ENCODE measurements at places on chromosomes 1 and 21. TPM values are rescaled to one million over a fixed set of nuclear protein-coding genes. Genes with fewer than 3 reads are reported as not detected.

DNA sequence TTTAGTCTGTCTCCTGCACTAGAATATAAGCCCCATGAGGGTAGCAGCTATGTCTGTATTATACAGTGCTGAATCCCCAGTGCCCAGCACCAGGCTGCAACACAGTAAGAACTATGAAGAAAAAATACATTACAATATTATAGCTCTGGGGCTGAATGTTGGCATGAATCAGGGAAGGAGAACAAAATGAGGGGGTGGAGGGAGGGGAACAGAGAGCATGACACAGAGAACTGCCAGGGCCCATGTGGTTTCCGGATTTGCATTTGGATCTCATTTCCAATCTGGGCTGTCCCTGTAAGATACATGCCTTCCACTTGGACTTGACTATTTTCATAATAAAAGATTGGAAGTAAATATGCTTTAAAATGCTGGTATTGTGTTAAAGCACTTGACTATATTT lies 35.8 kb downstream of the C1orf198 start:
- DNase-seq = no peak
- H3K27me3 ChIP-seq = peaks cover 10% of the 10 kb centered on the region
- no peak overlapping the region for H3K4me3 ChIP-seq
- H3K27ac ChIP-seq = no peak overlapping the region

DNA sequence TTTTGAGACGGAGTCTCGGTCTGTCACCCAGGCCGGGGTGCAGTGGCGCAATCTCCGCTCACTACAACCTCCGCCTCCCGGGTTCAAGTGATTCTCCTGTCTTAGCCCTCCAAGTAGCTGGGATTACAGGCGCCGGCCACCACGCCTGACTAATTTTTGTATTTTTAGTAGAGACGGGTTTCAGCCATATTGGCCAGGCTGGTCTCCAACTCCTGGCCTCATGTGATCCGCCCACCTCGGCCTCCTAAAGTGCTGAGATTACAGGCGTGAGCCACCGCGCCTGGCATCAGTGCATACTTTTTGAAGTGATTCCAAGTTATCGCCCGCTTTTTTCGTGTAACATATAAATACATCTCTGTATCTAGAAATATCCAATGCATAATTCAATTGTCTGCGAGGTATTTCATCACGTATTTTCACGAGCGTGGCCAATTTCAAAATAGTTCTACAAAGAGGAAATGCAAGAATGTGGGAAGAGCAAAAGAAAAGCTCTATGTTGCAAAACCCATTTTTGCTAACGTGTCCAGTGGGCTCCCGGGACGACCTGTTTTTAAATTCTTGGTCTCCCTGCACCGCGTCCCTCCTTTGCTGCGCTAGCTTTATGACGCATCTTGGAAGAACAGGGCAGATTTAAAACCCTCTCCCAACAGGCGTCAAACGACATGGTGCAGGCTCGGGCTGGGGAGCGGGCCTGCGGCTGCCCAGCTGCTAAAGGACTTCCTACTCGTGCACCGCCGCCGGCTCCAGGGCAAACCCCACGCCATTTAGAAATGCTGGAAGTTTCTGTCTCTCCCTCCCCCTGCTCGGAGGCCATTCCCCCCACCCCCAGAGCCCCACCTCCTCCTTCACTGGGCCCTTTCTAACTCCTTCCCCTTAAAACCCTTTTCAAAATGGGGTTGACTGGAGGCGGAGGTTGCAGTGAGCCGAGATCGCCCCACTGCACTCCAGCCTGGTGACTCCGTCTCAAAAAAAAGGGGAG lies 923 bp upstream of the IFNGR2 start:
- peaks cover 33% of the 10 kb centered on the region for H3K4me1 ChIP-seq
- peak overlapping the region; percentile 59 for H3K27ac ChIP-seq
- H3K4me3 ChIP-seq = peak overlapping the region; percentile 69
- peaks cover 2% of the 10 kb centered on the region for H3K27me3 ChIP-seq
- no peaks in the 10 kb centered on the region for H3K36me3 ChIP-seq

Gene ZNF644
- total RNA-seq = 42.4 TPM

DNA sequence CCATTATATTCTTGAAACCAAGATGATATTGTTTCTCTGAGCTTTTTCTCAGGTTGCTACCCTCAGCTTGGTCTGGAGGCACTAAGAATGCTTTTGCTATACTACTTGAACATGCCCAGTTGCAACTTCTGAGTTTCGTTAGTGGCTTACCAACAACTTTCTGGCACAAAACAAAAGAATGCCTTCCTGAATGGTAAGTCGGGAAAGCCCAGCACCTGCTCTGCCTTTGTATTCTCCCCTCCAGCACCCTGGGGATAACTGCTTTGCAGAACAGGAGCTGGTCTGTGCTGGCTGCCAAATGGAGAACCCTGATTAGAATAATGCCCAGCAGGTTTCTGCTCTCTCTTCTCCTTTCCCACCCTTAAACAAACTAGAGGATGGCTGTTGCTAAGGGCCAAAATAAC lies 149.3 kb downstream of the TGFB2 start:
- no peak overlapping the region for H3K4me3 ChIP-seq
- peaks cover 5% of the 10 kb centered on the region for H3K27me3 ChIP-seq
- no peak for DNase-seq
- no peak overlapping the region for H3K27ac ChIP-seq
- no peaks in the 10 kb centered on the region for H3K4me1 ChIP-seq

DNA sequence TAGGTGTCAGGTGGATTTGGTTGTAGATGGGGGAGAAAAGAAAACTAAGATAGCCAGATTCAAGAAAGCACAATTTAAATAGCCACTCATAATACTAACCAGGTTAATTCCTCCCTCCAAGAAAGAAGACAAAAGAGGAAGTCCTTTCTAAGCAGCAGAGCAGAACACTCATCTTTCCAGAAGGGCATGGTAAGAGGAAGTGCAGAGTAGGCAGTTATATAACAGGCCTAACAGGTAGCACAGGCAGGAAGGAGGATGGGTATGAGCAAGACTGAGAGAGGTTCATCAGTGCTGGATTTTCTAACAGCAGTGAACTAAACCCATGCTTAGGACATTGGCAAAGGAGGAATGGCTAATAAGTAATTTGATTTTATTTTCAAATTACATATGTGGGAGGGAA lies 517.5 kb downstream of the PLPP3 start:
- no peak overlapping the region for H3K27ac ChIP-seq
- H3K27me3 ChIP-seq = peaks cover 2% of the 10 kb centered on the region
- H3K36me3 ChIP-seq = no peaks in the 10 kb centered on the region
- no peak for DNase-seq

GRCh38 chr1:56547473-56547872 lies 31.9 kb downstream of the PLPP3 start:
- H3K4me3 ChIP-seq = no peak overlapping the region
- no peaks in the 10 kb centered on the region for H3K36me3 ChIP-seq
- H3K27ac ChIP-seq = no peak overlapping the region
- no peak for DNase-seq
- H3K4me1 ChIP-seq = no peaks in the 10 kb centered on the region

- H3K36me3 ChIP-seq = no peaks in the 10 kb centered on the region
- no peak overlapping the region for H3K27ac ChIP-seq
- DNase-seq = no peak
- peaks cover 27% of the 10 kb centered on the region for H3K27me3 ChIP-seq
- no peak overlapping the region for H3K4me3 ChIP-seq
- H3K4me1 ChIP-seq = no peaks in the 10 kb centered on the region
Observed at GRCh38 chr1:215501496-215501895, 65.6 kb upstream of the KCTD3 start.

- DNase-seq = no peak
- no peak overlapping the region for H3K4me3 ChIP-seq
- H3K27me3 ChIP-seq = no peaks in the 10 kb centered on the region
- no peak overlapping the region for H3K27ac ChIP-seq
Observed at GRCh38 chr1:202576816-202577215, 133.4 kb downstream of the SYT2 start.

- H3K27me3 ChIP-seq = no peaks in the 10 kb centered on the region
- no peak overlapping the region for H3K4me3 ChIP-seq
- no peaks in the 10 kb centered on the region for H3K36me3 ChIP-seq
- peaks cover 12% of the 10 kb centered on the region for H3K4me1 ChIP-seq
Observed at GRCh38 chr1:9534953-9535352, 4.3 kb upstream of the SLC25A33 start.

Gene C1QA
- not detected for total RNA-seq

Gene DMBX1
- not detected for total RNA-seq

GRCh38 chr1:18949686-18950400 lies 6.6 kb downstream of the IFFO2 start:
- H3K27me3 ChIP-seq = no peaks in the 10 kb centered on the region
- peak overlapping the region; percentile 93 for H3K27ac ChIP-seq
- no peaks in the 10 kb centered on the region for H3K36me3 ChIP-seq
- H3K4me1 ChIP-seq = peaks cover 95% of the 10 kb centered on the region
- peak overlapping the region; percentile 75 for H3K4me3 ChIP-seq

DNA sequence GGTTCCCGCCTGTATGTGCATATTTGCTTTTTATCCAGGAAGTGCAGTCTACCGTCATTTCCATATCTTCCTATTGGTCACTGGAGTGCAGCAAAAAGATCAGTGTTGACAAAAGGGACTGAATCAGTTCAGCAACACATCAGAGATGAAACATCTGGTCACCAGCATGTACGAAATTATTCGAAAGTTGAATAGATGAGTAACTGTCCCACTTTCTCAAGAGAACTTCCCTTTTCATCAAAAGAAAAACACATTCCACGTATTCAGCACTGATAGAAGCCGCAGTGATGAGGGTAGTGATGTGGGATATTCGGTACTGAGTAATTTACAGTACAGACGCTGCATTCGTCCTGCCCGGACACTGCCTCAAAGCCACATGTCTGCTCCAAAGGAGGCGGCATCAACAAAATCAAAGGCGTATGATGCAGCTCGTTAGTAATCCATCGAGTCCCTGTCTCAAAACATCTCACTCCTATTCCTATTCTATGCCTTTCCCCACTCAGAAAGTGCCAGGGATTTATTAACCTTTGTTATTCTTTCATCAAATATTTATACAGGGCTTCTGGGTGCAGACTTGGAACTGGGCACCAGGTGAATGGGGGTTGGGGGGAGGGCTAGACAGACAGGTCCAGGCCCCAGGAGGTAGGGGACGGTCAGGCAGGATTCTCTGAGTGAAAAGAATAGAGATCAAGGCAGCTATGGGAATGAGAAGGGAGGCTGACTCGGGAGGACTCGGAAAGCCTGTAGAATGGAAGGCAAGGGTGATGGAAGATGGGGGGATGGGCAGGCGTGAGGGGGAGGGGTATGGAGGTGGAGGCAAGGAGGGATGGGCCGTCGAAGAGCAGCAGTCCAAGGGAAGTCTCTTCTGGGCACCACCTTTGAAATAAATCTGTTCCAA lies 79.5 kb upstream of the SLC45A1 start:
- no peak overlapping the region for H3K4me3 ChIP-seq
- DNase-seq = no peak
- peaks cover 4% of the 10 kb centered on the region for H3K27me3 ChIP-seq
- H3K27ac ChIP-seq = no peak overlapping the region
- H3K4me1 ChIP-seq = no peaks in the 10 kb centered on the region

Gene SLC9C2
- total RNA-seq = not detected

DNA sequence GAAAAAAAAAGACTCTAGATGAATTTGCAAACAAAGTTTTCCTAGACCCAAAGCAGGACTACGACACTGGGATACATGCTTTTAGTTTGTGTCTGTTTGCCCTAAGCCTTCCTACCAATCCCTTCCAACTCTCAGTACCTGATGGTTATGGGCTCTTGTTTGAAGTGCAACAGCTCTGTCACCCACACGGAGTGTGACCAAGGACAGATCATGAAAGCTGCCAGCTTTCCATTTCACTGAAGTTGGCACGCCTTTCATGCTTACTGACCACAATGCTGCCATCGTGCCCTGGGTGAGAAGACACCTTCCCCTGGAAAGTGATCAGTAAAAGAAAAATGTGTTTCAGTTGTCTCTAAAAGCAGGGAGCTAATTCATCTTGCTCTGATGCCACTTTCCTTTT lies 312.5 kb upstream of the PTBP2 start:
- no peak for DNase-seq
- H3K27ac ChIP-seq = no peak overlapping the region
- H3K4me3 ChIP-seq = no peak overlapping the region
- H3K27me3 ChIP-seq = no peaks in the 10 kb centered on the region
- no peaks in the 10 kb centered on the region for H3K4me1 ChIP-seq

- H3K27me3 ChIP-seq = no peaks in the 10 kb centered on the region
- peak; percentile 73 for DNase-seq
- peaks cover 38% of the 10 kb centered on the region for H3K4me1 ChIP-seq
- no peak overlapping the region for H3K27ac ChIP-seq
- H3K4me3 ChIP-seq = no peak overlapping the region
- H3K36me3 ChIP-seq = no peaks in the 10 kb centered on the region
Observed at GRCh38 chr1:235954306-235955283, 87.9 kb upstream of the LYST start.

DNA sequence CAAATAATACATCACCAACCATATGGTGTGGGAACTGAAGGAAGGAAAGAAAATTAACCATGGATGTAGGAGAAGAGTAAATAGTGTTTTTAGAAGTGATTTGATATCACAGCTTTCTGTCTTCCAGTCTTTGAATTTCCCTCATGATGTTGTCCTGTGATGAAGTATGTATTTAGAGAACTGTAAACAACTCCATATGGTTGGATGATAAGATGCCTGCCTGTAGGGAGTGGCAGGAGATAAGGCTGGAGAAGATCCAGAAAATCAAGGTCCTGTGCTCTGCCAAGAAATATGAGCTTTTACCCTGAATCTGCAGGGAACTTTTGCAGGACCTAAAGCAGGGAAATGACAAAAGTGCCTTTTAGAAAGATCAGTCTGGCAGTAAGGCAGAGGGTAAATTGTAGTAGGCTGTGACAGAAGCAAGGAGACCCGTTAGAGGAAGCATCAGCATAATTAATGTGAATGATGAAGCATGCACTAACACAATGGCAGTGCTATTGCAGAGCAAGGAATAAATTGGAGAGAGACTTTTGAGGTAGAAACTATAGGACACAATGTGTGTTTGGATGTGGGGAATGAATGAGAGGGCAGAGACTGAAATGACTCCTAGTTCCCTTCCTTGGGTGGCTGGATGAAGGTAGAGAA lies 21.9 kb downstream of the CEPT1 start:
- H3K36me3 ChIP-seq = peaks cover 21% of the 10 kb centered on the region
- H3K27me3 ChIP-seq = no peaks in the 10 kb centered on the region
- peaks cover 15% of the 10 kb centered on the region for H3K4me1 ChIP-seq
- no peak overlapping the region for H3K4me3 ChIP-seq
- no peak overlapping the region for H3K27ac ChIP-seq

GRCh38 chr1:230074270-230074669 lies 7.2 kb downstream of the GALNT2 start:
- no peak overlapping the region for H3K27ac ChIP-seq
- no peak overlapping the region for H3K4me3 ChIP-seq
- peaks cover 20% of the 10 kb centered on the region for H3K36me3 ChIP-seq
- DNase-seq = no peak

GRCh38 chr1:38073534-38074301 lies 27.1 kb upstream of the POU3F1 start:
- DNase-seq = no peak
- no peak overlapping the region for H3K27ac ChIP-seq
- no peaks in the 10 kb centered on the region for H3K36me3 ChIP-seq

Gene FMOD
- total RNA-seq = 5.8 TPM

GRCh38 chr1:9676815-9677393 lies 25.4 kb downstream of the PIK3CD start:
- H3K4me1 ChIP-seq = peaks cover 66% of the 10 kb centered on the region
- H3K4me3 ChIP-seq = no peak overlapping the region
- no peaks in the 10 kb centered on the region for H3K27me3 ChIP-seq
- no peak for DNase-seq
- peaks cover 23% of the 10 kb centered on the region for H3K36me3 ChIP-seq
- H3K27ac ChIP-seq = peak overlapping the region; percentile 44

Gene CELA2B
- not detected for total RNA-seq

GRCh38 chr1:1315435-1315954 lies 7.1 kb downstream of the PUSL1 start:
- H3K4me3 ChIP-seq = no peak overlapping the region
- H3K27ac ChIP-seq = no peak overlapping the region
- peaks cover 8% of the 10 kb centered on the region for H3K4me1 ChIP-seq
- no peaks in the 10 kb centered on the region for H3K27me3 ChIP-seq
- peaks cover 9% of the 10 kb centered on the region for H3K36me3 ChIP-seq

Measured in activated naive CD4-positive, alpha-beta T cell treated with anti-CD3 and anti-CD28 coated beads for 36 hours (primary cell).